ENCODE measurements at places on chromosomes 7 and 10. TPM values are rescaled to one million over a fixed set of nuclear protein-coding genes. Genes with fewer than 3 reads are reported as not detected.

Gene CDC14C
- total RNA-seq: not detected

Gene CYP3A7
- total RNA-seq: not detected

Gene CRTAC1
- not detected for total RNA-seq

Gene BTBD16
- total RNA-seq: not detected

Gene GFRA1
- 0.09 TPM for total RNA-seq

Gene CTTNBP2
- total RNA-seq: not detected

Gene C10orf67
- total RNA-seq: 0.41 TPM

Gene ARHGEF35
- total RNA-seq: 5.1 TPM

Gene C7orf33
- not detected for total RNA-seq

Gene KIF5B
- 59.9 TPM for total RNA-seq

Gene TMEM229A
- total RNA-seq: not detected

Gene ZNF804B
- total RNA-seq: not detected

Gene FAM237B
- not detected for total RNA-seq

Gene GCK
- total RNA-seq: 0.53 TPM

Data from activated CD4-positive, alpha-beta T cell treated with anti-CD3 and anti-CD28 coated beads for 36 hours (primary cell).